Activated T-helper 1 cell treated with anti-CD3 and anti-CD28 coated beads, Interleukin-2, amount 50 U/mL, for 16 hours (primary cell): ENCODE measurements at places on chromosomes 11 and 22.

- no peak for DNase-seq
Observed at GRCh38 chr11:75474240-75474639, 41.2 kb upstream of the KLHL35 start.

- no peak for DNase-seq
Observed at GRCh38 chr11:63504054-63504453, 1.8 kb upstream of the LGALS12 start.

DNA sequence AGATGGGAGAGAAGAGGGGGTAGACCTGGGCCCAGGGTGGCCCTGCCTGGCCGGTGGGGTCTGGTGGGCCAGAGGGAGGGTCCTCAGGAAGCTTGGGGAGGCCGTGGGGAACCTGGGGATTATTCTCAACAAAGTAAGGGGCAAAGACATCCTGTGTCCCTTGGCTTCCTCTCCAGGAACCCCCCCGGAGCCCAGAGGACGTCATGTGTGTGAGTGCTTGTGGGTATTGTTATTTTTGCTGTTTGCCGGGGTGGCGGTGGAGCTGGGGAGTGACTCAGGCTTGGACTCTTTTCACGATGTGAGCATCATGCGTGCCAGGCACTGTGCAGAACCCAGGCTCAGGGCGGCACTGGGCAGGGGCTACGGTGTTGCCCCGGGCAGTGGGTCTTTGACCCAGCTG lies 982 bp upstream of the SHANK3 start:
- DNase-seq, result no peak

GRCh38 chr11:69122326-69122629 lies 33.5 kb upstream of the SMIM38 start:
- DNase-seq, result no peak

GRCh38 chr11:74171997-74172396 lies 908 bp downstream of the PPME1 start:
- DNase-seq, result no peak

DNA sequence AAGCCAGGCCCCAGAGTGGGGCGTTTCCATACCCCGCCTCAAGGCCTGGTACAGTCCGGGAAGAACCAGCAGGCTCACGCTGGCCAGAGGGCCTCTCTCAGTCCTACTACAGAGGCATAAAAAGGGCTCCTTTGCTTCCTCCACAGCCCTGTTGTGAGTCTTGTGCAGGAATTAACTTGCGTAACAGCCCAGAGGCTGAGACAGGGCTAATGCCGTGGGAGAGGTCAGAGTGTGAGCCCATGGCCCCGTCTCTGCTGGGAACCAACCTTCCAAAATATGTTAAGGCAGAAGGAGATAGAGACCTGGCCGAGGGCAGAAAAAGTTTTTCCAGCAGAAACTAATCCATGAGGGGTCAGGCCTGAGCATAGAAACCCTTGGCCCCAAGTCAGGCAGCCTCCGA lies 19.9 kb upstream of the TMEM184B start:
- no peak for DNase-seq

GRCh38 chr11:78196661-78197091 lies 8.0 kb downstream of the USP35 start:
- DNase-seq, result no peak

DNA sequence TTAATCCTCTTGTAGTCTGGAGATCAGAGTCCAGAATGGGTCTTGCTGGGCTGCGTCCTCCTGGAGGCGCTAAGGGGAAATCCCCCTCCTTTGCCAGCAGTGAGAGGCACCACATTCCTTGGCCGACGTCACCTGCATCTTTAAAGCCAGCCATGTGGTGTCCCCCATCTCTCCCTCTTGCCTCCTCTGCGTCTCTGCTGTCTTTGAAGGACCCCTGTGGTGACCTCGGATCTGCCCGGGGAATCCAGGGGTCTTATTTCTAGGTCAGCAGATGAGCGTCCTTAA lies 27.2 kb upstream of the PARVB start:
- no peak for DNase-seq

- DNase-seq, result no peak
Observed at GRCh38 chr11:12777208-12777874, 103.1 kb downstream of the TEAD1 start.

DNA sequence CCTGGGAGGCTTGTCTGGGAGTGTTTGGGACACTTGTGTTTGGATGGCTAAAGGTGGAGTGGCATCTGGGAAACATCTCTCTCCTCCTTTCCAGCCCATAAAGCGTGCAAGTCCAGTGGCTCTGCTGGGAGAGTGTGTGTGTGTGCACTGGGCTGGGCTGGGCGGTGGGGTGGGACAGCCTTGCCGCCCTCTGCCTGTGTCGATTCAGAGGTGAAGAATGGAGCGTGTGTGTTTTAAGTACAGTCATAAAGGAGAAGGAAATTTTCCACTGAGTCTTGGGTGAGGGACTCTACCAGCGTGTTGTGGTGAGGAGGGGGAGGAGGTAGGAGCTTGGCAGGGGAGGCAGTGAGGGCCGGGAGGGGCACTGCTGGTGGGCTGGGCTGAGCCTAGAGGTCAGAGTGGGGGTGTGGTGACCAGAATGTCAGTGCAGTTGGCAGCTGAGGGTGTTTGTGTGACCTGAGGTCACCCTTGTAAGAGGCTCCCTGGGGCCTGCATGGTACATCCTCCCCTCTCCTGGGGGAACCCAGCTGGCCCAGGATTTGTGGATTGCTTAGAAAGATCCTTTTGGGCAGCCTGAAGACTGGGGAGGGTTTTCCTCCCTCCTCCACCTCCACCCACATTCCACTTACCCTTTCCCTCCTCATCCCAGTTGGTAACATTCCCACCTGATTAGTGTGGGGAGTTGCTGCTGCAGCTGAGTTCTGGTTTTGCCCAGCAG lies 1.7 kb downstream of the TIMP3 start:
- DNase-seq, result no peak

DNA sequence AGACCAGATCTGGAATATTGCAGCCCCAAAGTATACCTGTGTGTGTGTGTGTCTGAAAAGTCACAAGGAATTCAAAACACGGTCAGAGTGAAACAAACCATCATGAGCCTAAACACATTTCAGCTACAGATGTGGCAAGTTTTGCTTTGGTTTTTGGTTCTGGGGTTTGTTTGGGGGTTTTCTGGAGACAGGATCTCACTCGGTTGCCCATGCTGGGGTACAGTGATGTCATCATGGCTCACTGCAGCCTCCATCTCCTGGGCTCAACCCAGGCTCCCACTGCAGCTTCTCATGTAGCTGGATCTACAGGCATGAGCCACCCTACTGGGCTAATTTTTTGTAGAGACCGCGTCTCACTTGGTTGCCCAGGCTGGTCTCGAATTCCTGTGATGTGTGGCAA lies 41.4 kb upstream of the PHF21A start:
- no peak for DNase-seq

GRCh38 chr11:85784480-85785265 lies 26.3 kb downstream of the SYTL2 start:
- no peak for DNase-seq

GRCh38 chr11:65446446-65447277 lies 24.1 kb downstream of the NEAT1 start:
- DNase-seq, result no peak

GRCh38 chr11:60857378-60858232 lies 1.9 kb upstream of the PTGDR2 start:
- DNase-seq, result no peak

- DNase-seq, result no peak
Observed at GRCh38 chr11:35928688-35929395, 15.0 kb upstream of the LDLRAD3 start.

- DNase-seq, result no peak
Observed at GRCh38 chr11:134290646-134291045, 14.5 kb downstream of the GLB1L3 start.

- peak; percentile 43 for DNase-seq
Observed at GRCh38 chr11:67071420-67072284, 15.0 kb downstream of the RHOD start.

DNA sequence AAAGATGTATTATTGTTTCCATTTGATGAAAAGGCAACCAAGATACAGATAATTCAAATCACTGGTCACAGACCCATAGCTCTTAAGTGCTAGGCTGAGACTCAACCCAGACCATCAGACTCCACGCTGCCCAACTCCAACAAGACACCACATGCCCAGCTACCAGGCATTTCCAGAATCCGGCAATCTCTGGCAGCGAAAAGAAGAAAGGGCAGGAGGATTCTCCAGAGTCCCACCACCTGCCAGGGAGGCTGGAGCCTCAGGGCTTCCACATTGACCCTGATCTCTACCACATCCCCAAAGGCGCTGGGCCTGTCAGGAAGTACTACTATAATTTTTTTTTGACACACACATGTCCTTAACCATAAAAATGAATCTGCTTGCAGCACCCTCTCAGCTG lies 61.4 kb upstream of the ARFGAP3 start:
- no peak for DNase-seq

DNA sequence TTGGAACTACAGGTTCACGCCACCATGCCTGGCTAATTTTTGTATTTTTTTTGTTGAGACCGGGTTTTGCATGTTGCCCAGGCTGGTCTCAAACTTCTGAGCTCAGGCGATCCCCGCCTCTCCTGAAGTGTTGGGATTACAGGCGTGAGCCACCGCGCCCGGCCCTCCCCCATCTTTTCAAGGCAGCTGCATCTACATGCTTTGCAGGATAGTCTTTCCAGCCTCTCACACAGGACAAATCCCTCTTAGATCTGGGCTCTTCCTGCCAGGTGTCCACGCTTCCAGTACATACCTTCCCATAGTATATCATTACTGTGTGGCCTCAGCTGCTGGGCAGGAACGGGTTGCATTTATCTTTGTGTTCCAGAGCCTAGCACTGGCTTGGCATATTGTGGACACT lies 49.7 kb downstream of the C11orf96 start:
- no peak for DNase-seq

- DNase-seq, result no peak
Observed at GRCh38 chr11:57312511-57313021, 12.2 kb downstream of the TNKS1BP1 start.

DNA sequence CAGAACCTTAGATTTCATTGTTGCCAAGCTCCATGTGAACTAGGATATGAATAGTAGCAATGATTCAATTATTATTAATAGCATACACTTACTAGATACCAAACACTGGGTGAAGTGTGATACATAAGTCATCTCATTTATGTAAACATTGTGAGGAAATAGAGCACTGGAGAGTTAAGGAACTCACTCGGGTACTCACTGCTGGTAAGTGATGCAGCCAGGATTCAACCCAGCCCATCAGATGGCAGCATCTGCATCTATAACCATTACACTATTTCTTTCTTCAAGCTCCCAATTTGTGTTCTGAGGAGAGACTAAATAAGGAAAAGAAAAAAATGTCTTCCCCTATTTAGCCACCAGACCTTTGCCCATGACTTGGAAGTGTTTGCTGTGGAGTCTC lies 10.2 kb upstream of the ALG8 start:
- no peak for DNase-seq

DNA sequence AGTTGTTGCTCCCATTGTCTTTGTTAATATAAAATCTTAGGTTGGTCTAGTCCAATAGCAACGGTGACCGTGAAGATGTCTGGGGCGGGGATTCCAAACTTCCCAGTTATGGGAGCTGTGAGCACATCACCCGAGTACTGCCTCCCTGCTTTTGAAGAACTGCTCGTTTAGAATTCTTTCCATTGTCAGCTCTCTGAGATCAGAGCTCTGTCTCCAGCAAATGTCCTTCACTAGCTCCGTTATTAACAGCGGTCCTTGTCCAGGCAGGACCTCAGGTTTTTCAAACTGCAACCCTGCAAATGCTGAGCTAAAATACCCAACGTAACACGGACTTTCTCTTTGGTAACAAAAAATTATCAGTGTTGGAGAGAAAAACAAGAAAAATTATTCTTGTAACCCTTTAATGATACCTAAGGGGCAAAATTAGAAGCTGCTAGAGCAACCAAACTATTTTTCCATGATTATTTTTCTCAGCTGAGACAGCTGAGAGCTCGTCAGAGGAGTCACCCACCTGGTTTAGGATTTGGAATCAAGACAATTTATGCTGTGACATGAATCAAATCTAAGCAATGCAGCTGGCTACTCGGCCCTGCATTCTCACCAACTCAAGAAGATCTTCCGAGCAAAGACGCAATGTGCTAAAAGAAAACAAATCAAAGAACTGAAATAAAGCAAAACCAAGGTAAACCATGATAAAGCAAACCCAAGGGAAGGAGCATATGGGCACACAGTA lies 15.1 kb upstream of the EFCAB6 start:
- DNase-seq, result no peak

GRCh38 chr11:73965076-73965763 lies 14.4 kb downstream of the DNAJB13 start:
- no peak for DNase-seq

DNA sequence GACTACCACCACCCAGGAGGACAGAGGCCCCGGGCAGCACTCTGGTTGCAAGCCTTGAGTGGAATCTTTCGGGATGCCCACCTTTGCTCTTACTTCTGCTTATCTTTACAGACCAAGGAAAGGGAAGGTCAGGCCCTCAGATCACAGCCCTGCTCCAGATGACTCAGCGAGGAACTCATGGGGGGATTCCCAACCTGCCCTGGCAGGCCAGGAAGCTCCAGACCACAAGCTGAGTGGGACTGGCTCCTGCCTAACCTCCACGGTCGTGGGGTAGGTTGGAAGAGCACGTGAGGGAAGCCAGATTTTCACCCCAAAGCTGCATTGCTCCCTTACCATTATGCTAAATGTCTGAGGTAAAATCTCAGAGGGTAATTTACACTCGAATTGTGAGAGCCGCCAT lies 11.8 kb downstream of the TBC1D10A start:
- DNase-seq, result no peak

DNA sequence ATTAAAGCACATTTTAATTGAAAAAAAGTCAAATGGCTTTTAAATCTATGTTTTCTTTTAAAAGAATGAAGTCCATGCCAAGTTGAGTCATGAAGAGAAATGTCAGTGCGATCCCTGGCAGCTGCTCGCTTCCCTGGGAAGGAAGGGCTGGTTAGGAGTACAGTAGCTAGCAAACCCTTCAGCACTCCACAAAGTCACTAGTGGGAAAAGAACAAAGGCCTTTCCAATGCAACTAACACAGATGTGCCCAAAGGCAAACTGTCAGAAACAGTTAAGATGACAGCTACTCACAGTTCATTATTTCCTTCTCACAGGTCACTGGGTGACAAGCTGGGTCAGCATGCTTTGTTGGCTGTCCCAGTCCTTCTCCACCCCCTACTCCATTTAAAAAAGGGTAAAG lies 308.7 kb downstream of the DCDC1 start:
- DNase-seq, result no peak

DNA sequence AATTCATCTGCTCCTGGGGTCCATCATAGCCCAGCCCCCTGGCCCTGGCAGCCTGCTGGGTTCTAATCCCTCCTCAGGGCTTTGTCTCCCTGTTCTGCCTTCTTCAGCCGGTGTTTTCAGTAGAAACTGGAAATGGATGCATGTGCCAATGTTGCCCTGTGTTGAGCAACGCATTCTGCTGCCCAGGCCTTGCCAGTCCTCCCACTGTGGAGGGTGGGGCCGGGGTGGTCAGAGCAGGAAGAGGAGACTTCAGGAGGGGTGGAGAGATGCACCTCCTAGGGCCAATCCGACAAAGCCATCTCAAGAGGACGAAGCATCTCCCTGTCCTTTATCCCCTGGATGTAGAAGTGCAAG lies 27.6 kb upstream of the ZBTB16 start:
- no peak for DNase-seq

GRCh38 chr22:19536564-19536963 lies 12.4 kb upstream of the CLDN5 start:
- no peak for DNase-seq
